ENCODE measurements at places on chromosomes 3 and 15.

DNA sequence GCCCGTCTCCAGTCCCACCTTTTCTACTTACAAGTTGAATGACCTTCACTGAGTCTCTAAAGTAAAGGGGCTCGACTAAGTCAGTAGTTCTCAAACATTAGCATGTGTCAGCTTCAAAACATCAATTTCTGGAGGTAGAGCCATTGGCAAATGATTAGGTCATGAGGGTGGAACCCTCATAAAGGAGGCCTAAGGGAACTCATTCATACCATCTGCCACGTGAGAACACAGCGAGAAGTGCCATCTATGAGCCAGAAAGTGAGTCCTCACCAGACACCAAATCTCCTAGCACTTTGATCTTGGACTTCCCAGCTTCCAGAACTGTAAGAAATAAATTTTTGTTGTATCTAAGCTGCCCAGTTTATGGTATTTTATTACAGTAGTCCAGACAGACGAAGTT is 129.8 kb downstream of the MEX3B start:
- no peak for DNase-seq

DNA sequence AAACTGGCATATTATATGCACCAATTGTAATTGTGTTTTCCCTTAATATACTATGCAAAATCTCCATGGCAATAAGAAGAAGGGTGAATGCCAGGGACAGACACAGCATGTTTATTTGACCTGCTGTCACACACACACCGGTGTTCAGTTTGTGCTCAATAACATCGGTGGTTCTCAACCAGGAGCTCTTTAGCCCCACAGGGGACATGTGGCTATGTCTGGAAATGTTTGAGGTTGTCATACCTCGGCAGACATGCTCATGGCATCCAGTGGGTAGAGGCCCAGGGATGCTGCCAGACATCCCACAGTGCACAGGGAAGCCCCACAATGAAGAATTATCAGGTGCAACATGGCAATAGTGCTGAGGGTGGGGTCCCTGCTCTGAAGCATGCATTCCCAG is 38.2 kb downstream of the GLB1 start:
- DNase-seq: no peak

DNA sequence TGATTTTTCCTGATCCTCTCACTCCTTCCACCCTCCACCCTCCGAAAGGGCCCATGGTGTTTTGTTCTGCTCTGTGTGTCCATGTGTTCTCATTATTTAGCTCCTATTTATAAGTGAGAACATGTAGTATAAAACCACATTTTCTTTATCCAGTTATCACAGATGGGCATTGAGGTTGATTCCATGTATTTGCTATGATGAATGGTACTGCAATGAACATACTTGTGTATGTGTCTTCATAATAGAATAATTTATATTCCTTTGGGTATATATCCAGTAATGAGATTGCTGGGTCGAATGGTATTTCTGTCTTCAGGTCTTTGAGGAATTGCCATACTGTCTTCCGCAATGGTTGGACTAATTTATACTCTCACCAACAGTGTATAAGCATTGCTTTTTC is 126.0 kb downstream of the IMPG2 start:
- DNase-seq: no peak

DNA sequence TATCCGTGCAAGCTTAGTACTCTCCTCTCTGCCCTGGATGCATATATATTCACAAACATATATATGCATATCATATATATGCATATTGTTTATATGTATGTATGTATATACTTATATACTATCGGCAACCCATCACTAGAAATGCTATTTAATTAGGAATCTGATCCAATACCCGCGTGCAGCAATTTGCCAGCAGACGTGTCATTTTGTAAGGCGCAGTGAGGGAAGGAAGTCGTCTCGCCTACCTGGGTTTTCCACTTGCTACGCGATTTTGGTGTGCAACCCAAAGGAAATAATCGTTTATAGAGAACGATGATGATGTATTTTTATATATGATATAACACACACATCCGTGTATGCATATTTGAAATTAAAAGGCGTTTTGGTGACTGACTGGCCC is 5.6 kb upstream of the FEZF2 start:
- no peak for DNase-seq

- no peak for DNase-seq
These were observed 57.6 kb upstream of the PLXND1 start for GRCh38 chr3:129663930-129664646.

DNA sequence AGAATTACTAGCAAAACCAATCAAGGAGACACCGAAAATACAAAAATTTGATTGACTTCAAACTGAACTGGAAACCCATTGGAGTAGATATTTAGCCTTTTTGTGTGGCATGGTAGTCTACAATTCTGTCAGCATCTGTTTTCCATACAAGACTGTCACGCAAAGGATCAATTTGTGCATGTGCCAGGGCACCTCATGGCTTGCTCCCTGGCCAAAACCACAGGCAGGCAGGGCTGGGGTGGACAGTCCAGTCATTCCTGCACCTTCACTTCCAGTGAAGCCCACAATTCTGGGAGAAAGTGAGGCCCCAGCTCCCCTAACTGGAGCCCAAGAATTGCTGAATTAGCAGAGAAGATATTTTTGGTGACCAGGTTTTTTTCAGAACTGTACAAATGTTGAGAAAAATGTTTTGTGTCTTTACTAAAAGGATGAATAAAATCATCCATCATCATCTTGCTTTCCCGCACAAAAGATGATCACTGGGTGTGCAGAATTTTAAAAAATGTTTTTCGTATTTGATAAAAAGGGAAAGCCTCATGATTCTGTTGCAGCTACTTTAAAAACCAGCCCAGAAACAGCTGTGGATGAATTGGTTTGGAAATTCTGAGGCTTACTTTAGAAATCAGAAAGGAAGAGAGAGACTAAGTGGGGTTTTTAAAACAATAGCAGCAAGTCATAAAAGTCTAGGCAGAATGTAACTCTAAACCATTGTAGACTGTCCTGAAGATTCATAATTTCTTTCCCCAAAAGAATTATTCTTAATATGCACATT is 86.4 kb downstream of the PCCB start:
- no peak for DNase-seq

DNA sequence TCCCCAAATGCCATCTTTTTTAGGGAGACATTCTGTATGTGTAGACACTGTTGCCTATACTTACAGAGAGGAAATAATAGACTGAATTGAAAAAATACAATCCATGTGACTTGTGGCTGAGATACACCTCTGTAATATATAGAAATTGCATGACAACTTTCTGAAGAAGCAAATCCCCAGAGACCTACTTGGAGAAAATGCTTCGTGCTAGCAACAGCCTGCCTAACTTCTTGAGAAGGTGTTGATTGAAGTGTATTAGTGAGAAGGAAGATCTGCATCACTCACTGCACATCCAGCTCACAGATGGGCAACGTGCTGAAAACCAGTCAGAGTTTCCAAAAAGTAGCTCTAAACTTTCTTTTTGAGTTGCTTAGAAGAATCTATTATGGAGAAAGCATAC is 404.1 kb downstream of the EPHB1 start:
- DNase-seq: no peak

- DNase-seq: no peak
These were observed 257.4 kb upstream of the ADAMTS9 start for GRCh38 chr3:64945171-64945729.

GRCh38 chr3:3578718-3579117 is 220.5 kb upstream of the LRRN1 start:
- DNase-seq: no peak

GRCh38 chr3:173371848-173372487 is 25.6 kb upstream of the NLGN1 start:
- DNase-seq: peak; percentile 63
